Subcutaneous adipose tissue (tissue), 4 donors: ENCODE measurements at places on chromosomes 7 and 10. TPM values are rescaled to one million over a fixed set of nuclear protein-coding genes. Genes with fewer than 3 reads are reported as not detected.

Gene NPFFR1
- total RNA-seq, result not detected

Gene C7orf57
- total RNA-seq, result not detected

Gene CALML3
- total RNA-seq, result not detected

Gene SERPINE1
- total RNA-seq, result 8.0 TPM

Gene DUS4L
- total RNA-seq, result 10.7 TPM

Gene MMS19
- 57.6 TPM for total RNA-seq

Gene EMX2
- 5.5 TPM for total RNA-seq

Gene ADCY1
- total RNA-seq, result 0.94 TPM

Gene SPAM1
- total RNA-seq, result not detected

Gene KCP
- 0.16 TPM for total RNA-seq

Gene GBX1
- not detected for total RNA-seq

Gene CDC14C
- not detected for total RNA-seq

Gene TCERG1L
- not detected for total RNA-seq

Gene VSTM2A
- not detected for total RNA-seq

Gene INMT
- total RNA-seq, result 1.4 TPM

Gene NYAP1
- total RNA-seq, result 0.17 TPM

Gene PTN
- total RNA-seq, result not detected

Gene UBE3C
- total RNA-seq, result 64.1 TPM

Gene LEP
- total RNA-seq, result 712 TPM

Gene TEX47
- not detected for total RNA-seq

Gene TAS2R41
- total RNA-seq, result not detected

Gene SDHAF3
- total RNA-seq, result 7.8 TPM

Gene HMX3
- total RNA-seq, result not detected

Gene STK32C
- 12.3 TPM for total RNA-seq

Gene LBX1
- not detected for total RNA-seq

Gene SORCS1
- 0.16 TPM for total RNA-seq

Gene PTER
- total RNA-seq, result 21.4 TPM

Gene HOGA1
- total RNA-seq, result 14.1 TPM

Gene POLD2
- total RNA-seq, result 19.9 TPM

Gene NEUROD6
- total RNA-seq, result not detected

Gene OPALIN
- not detected for total RNA-seq

Gene LRMDA
- 20.2 TPM for total RNA-seq

Gene SPDYE6
- total RNA-seq, result not detected

Gene CDHR3
- total RNA-seq, result 6.2 TPM

Gene TCAF1
- 59.5 TPM for total RNA-seq

Gene TFR2
- 0.94 TPM for total RNA-seq

Gene ODAD2
- not detected for total RNA-seq

Gene GNGT1
- not detected for total RNA-seq

Gene PRKG1
- total RNA-seq, result 7.6 TPM

Gene CABCOCO1
- total RNA-seq, result not detected

Gene NFE2L3
- 10.0 TPM for total RNA-seq

Gene PNPLA8
- total RNA-seq, result 83.6 TPM

Gene LRRC18
- not detected for total RNA-seq

Gene GPNMB
- total RNA-seq, result 62.0 TPM
